A549 treated with Mapracorat at 1 μM for 4 hours (cell line): ENCODE measurements at places on chromosomes 5 and 9. TPM values are rescaled to one million over a fixed set of nuclear protein-coding genes. Genes with fewer than 3 reads are reported as not detected.

Gene ARL14EPL
- 0.13 to 0.48 TPM (median 0.19 TPM) in 5 replicates for total RNA-seq

Gene SPATA31A3
- total RNA-seq = not detected in 5 replicates

Gene ORM2
- not detected in 5 replicates for total RNA-seq

Gene PKD2L2
- total RNA-seq = 0.07 TPM in 1 of 5 replicates, not detected in the others

Gene CDH9
- total RNA-seq = not detected in 5 replicates

Gene IFNK
- not detected in 5 replicates for total RNA-seq

Gene SPATA6L
- total RNA-seq = 1.6 to 2.5 TPM (median 2.4 TPM) in 5 replicates

Gene OTULINL
- total RNA-seq = 14.1 to 20.7 TPM (median 18.5 TPM) in 5 replicates

Gene PCDHGA3
- not detected in 5 replicates for total RNA-seq

Gene AGXT2
- total RNA-seq = not detected in 5 replicates

Gene ZFP37
- total RNA-seq = 1.4 to 2.3 TPM (median 1.5 TPM) in 5 replicates

Gene TXNDC8
- not detected in 5 replicates for total RNA-seq

Gene GRK6
- total RNA-seq = 20.0 to 30.1 TPM (median 25.9 TPM) in 5 replicates

Gene CNTLN
- 4.4 to 6.0 TPM (median 5.4 TPM) in 5 replicates for total RNA-seq

Gene LRRTM2
- total RNA-seq = not detected in 5 replicates

Gene IL13
- total RNA-seq = 0.11 to 0.14 TPM in 2 of 5 replicates, not detected in the others

Gene ANKRD33B
- total RNA-seq = 8.3 to 14.4 TPM (median 11.3 TPM) in 5 replicates

Gene UNC5A
- 0.39 to 0.71 TPM (median 0.57 TPM) in 5 replicates for total RNA-seq

Gene ARID3C
- total RNA-seq = 0.09 to 0.39 TPM (median 0.17 TPM) in 5 replicates

Gene RNF224
- total RNA-seq = 0.07 to 0.44 TPM (median 0.31 TPM) in 5 replicates

Gene DMRT3
- total RNA-seq = not detected in 5 replicates

Gene ADAMTSL1
- 0.07 to 0.13 TPM (median 0.09 TPM) in 3 of 5 replicates, not detected in the others for total RNA-seq

Gene LRRC70
- 0.12 to 0.31 TPM (median 0.30 TPM) in 3 of 5 replicates, not detected in the others for total RNA-seq

Gene SLCO6A1
- not detected in 5 replicates for total RNA-seq

Gene CDX1
- not detected in 5 replicates for total RNA-seq

Gene GLDC
- 12.0 to 14.0 TPM (median 12.4 TPM) in 5 replicates for total RNA-seq

Gene PITX1
- total RNA-seq = 18.7 to 34.0 TPM (median 30.8 TPM) in 5 replicates

Gene TSSK1B
- not detected in 5 replicates for total RNA-seq

Gene STXBP1
- total RNA-seq = 14.7 to 18.1 TPM (median 17.5 TPM) in 5 replicates

Gene FAM153A
- total RNA-seq = not detected in 5 replicates

Gene APBA1
- total RNA-seq = 0.09 to 0.34 TPM (median 0.17 TPM) in 5 replicates

Gene DRD1
- 0.08 to 0.18 TPM (median 0.15 TPM) in 5 replicates for total RNA-seq

Gene ADAMTSL2
- not detected in 5 replicates for total RNA-seq

Gene LEAP2
- total RNA-seq = 0.46 to 1.4 TPM (median 0.90 TPM) in 5 replicates

Gene FOXI1
- total RNA-seq = not detected in 5 replicates

Gene IRX2
- total RNA-seq = 1.3 to 2.2 TPM (median 2.0 TPM) in 5 replicates

Gene PCDHGB5
- total RNA-seq = 1.6 to 2.6 TPM (median 2.2 TPM) in 5 replicates

Gene DCTN3
- total RNA-seq = 105 to 114 TPM (median 111 TPM) in 5 replicates

Gene ENDOG
- 15.5 to 33.2 TPM (median 32.3 TPM) in 5 replicates for total RNA-seq
